A549 treated with AZD2906 at 1 μM for 4 hours (cell line): ENCODE measurements at places on chromosomes 6 and 20. TPM values are rescaled to one million over a fixed set of nuclear protein-coding genes. Genes with fewer than 3 reads are reported as not detected.

SEL1L2 gene
- total RNA-seq, result not detected in 5 replicates

JAG1 gene
- 37.3 to 50.6 TPM (median 39.2 TPM) in 5 replicates for total RNA-seq

PHACTR1 gene
- total RNA-seq, result 0.11 TPM in 1 of 5 replicates, not detected in the others

NRN1 gene
- total RNA-seq, result 0.58 to 0.81 TPM (median 0.74 TPM) in 5 replicates

SRMS gene
- total RNA-seq, result 0.06 to 0.25 TPM (median 0.09 TPM) in 5 replicates

SLC26A8 gene
- 0.02 to 0.07 TPM in 2 of 5 replicates, not detected in the others for total RNA-seq
